ENCODE measurements at places on chromosomes 1 and 21.

- peak; percentile 78 for DNase-seq
Measured at GRCh38 chr1:243917177-243917862, 67.3 kb upstream of the AKT3 start.

DNA sequence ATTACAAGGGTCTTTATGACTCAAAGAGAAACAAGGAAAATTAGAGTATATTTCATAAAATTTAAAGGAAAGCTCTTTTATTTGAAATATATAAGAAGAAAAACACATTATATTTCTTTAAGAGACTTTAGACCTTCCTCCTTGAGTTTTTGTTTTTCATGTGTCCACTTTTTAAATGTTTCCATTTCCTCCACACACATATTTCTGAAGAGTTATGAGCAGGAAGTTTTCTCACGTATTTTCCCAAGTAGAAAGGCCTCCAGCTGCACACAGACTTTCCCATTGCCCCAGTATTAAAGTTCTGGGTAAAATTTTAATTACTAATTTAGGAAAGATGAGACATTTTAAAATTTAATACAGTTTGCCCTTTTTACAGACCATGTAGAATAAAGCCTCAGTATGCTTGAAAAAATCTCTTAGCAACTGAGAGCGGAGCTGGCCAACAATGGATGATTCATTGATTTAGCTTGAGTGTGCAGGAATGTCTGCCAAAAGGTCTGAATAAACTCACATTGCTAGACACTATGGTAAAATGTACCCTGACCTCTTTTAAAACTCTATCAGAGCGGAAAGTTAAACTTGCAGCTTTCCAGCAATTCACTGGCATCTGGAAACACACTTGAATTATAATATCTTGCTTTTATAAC lies 57.9 kb downstream of the DDAH1 start:
- peak; percentile 95 for DNase-seq

DNA sequence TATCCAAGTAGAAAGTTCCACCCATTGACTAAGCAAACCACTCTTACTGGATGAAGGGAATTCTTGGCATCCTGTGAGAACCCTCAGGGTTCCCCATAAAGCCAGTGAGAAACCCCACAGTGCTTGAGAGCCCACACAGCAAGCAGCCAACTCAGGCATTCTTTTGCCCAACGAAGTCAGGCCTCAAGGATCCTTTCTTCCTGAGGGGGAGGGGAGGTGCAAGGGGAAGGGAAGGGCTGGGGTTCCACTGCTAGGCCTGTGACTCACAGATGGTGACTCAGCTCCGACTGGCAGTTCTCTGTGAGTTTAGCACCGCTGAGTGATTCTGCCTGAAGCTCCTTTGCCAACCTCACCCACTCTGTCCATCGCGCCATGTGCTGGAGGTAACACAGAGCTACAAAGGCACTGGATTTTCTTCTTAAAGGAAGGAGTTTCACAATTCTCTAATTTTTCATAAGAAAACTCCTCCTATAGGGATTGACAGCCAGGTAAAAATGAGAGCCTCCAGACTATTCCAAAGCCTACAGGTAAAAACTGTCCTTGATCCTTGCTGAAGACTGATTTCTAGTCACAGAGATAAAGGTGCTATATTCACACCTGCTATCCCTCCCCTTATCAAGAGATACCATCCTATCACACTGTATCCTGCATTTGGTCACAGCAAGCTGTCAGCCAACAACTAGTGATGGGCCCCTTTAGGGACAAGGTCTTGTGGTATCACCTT lies 4.8 kb downstream of the ENO1 start:
- peak; percentile 97 for DNase-seq

GRCh38 chr1:53432611-53433010 lies 26.6 kb upstream of the DMRTB1 start:
- DNase-seq: no peak

GRCh38 chr1:76494807-76495206 lies 372.5 kb upstream of the ST6GALNAC5 start:
- no peak for DNase-seq

- DNase-seq: no peak
Measured at GRCh38 chr1:78790174-78790573, 140.5 kb downstream of the IFI44 start.

DNA sequence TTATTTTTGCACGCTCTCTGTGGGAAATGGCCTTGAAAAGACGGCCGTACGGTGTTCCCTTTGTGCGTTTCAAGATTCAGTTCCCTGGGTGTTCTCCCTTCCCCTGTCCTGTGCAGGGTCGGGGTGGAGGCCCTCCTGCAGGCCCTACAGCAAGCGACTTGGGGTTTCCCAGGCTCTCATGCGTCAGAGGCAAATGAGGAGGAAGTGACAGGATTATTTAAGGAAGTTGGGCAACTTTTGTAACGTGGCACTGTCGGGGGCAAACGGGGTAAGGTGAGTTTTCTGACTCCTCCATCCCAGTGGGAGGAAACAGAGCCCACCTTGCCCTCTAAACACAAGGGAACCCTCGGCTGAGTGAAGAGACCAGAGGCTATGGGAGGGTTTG lies 16.1 kb upstream of the AJAP1 start:
- no peak for DNase-seq

- peak; percentile 85 for DNase-seq
Measured at GRCh38 chr1:27099135-27099586, 55.8 kb downstream of the SLC9A1 start.

DNA sequence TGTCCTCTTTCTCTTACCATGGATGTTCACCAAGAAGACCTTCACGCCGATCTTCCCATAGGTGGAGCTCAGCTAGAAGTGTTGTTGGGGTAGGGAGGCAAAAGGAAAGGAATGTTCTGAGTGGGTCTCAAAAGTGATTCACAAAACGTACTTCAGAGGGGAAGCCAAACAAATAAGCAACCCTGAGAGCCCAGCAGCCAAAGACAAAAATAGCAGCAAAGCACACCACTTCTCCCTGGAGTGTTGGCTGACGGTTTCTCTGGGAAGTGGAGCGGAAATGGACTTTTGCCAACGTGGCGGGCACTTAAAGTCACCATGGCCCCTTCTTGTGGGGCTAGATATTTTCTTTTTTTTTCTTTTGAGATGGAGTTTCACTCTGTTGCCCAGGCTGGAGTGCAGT lies 23.1 kb downstream of the SLC26A9 start:
- peak; percentile 73 for DNase-seq

GRCh38 chr1:23194119-23194984 lies 22.9 kb downstream of the HTR1D start:
- peak; percentile 78 for DNase-seq

GRCh38 chr1:151474745-151475144 lies 15.5 kb upstream of the POGZ start:
- DNase-seq: no peak

- DNase-seq: no peak
Measured at GRCh38 chr1:227921461-227922185, 26.1 kb downstream of the WNT9A start.
